ENCODE measurements at places on chromosomes 16 and 17.

DNA sequence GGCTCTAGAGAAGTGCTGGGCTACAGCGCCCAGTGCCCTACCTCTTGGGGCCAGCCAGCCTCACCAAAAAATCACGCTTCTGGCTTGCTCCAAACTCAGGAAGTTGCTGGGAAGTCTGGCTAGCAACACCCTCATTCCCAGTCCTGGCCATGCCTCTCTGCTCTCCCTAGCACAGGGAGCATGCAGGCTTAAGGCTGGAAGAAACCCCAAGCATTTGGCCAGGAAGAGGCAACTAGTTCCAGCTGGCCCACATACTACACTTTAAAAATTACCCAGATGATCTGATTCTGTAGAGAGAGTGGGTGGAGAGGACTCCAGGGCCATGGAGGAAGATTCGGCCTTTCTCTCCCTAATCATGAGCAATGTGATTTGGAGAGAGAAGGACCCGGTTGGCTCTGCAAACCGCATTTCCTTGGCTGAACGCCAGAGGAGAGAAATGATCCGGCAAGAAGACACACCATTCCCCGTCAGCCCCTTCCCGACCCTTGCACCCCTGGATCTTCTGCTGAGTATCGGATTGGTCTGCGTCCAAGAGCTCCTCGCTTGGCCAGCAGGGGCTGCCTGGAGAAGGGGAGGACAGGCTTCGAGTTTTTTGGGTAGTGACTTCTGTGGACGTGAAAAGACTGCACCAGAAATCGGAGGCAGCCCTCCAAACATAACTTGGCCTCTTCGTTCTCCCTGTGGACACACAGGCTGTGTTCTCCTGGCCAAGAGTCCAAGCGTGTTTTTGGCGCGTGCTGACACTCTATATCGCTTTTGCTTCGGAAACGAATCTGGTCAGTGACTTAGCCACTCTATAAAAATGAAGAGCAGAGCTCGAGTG lies 406.3 kb downstream of the WWOX start:
- DNase-seq: no peak

DNA sequence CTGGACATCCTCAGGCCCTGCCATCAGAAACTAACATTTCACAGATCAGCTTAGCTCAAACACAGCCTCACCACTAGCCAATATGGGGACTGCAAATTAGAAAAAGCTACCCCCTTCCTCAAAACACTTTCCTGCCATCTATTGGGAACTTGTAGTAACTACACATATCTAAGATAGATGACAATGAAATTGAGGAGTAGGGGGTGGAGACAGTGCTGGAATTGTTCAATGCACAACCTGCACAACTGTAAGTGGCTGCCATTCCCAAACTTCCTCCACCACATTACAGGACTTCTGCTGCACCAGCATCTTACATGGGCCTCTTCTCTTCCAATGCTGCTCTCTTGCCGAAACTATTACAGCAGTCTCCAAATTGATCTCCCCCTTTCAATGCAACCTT lies 21.9 kb downstream of the AIPL1 start:
- no peak for DNase-seq

GRCh38 chr17:82257473-82257872 lies 16.0 kb downstream of the CSNK1D start:
- DNase-seq: peak; percentile 81

- DNase-seq: peak; percentile 72
Measured at GRCh38 chr17:2050300-2051060, 4.4 kb upstream of the HIC1 start.

GRCh38 chr16:22694887-22695382 lies 119.0 kb upstream of the HS3ST2 start:
- no peak for DNase-seq

DNA sequence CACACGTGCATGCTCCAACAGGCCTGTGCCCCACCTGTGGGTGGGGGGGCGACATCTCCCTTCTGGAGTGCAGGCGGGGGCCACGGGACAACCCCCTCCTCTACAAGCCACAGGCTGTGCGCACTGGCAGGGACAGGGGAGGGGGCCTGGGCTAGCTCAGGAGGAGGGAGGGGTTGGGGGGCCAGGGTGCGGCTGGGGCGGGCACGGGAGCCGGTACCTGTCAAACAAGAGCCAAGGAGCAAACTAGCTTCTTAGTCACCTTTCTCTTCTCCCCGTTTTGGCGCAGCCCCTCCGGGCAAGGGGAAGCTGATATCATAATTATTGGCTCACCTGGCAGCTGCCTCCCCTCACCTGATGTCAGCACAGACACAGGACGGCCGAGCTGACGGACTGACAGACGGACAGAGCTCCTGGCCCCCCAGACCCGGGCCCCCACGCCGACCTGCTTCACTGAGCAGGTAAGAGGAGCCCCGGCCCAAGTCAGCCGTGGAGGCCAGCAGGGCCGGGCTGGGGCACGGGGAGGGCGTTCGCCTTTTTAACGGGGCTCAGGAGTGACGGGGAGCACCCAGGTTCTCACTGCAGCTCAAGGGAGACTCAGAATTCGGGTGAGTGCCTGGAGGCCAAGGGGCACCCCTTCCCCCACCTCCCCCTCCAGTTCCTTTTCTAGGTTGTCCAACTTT lies at the start of gene FOXN1:
TSS of gene FOXN1 (plus strand) at position 363 of the 680 bp plus-strand sequence. CDS start 17,622 bp downstream, outside the sequence.
- DNase-seq: no peak

- no peak for DNase-seq
Measured at GRCh38 chr17:14092808-14093207, 23.5 kb downstream of the COX10 start.

DNA sequence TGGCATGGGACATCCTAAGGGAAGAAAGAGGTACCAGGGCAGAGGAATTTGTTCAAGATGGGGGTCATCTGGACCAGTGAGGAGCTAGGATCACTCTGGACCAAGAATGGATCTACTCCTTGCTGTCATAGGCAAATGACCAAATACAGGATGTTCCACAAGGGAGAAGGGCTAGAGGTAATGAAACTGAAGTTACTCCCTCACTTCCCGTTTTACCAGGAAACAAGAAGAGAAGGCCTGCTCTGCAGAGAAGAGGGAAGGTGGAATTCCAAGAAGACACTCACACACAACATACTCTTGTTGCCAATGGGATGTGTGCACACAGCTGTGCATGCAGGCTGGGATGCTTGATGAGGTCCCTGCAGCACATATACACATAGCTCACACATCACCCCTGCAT lies 38.6 kb downstream of the NEUROD2 start:
- no peak for DNase-seq

GRCh38 chr17:2053380-2054261 lies 1.3 kb upstream of the HIC1 start:
- peak; percentile 88 for DNase-seq

DNA sequence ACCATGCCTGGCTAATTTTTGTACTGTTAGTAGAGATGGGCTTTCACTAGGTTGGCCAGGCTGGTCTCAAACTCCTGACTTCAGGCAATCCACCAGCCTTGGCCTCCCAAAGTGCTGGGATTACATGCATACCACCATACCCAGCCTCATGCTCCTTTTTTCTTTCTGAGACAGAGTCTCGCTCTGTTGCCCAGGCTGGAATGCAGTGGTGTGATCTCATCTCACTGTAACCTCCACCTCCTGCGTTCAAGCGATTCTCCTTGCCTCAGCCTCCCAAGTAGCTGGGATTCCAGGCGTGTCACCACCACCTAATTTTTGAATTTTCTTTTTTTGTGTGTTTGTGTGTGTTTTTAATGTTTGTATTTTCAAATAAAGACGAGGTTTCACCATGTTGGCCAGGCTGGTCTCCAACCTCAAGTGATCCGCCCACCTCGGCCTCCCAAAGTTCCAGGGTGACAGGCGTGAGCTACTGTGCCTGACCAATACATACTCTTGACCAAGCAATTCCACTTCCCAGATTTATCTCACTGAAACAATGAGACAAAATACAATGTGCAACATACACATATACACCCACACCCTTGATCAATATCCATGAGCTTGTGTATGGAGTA lies 5.0 kb downstream of the GRB2 start:
- no peak for DNase-seq

GRCh38 chr16:78128913-78129312 lies 29.5 kb downstream of the WWOX start:
- DNase-seq: no peak

DNA sequence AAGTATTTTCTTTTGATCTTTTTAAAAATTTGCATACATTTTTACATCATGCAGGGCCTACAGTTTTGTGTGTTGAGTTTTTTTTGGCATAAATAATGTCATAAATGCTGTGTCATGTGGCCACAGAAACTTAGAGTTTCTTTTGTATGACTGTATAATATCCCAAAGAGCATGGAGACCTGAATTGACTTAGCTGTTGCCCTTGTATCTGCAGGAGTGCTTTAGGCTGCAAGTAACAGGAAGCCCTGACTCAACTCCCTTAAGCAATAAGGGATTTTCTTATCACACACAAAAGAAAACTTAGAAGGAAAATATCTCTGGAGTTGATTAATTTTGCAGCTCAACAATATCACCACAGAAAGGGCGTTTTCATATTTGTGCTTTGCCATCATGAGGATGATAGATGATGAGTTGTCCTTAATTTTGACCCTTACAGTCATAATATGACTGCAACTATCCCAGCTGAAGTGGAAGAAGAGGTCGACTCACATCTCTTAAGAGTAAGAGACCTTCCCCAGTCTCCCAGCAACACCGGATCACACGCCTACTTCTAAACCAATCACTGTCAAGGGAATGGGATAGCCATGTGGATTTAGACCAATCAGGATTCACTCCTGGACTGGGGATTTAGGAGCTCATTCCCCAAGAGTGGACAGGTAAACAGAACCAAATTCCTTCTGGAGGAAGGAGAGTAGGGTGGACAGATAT lies 138.9 kb downstream of the GSG1L start:
- no peak for DNase-seq

GRCh38 chr17:60971515-60972369 lies 294.1 kb downstream of the BCAS3 start:
- peak; percentile 34 for DNase-seq

DNA sequence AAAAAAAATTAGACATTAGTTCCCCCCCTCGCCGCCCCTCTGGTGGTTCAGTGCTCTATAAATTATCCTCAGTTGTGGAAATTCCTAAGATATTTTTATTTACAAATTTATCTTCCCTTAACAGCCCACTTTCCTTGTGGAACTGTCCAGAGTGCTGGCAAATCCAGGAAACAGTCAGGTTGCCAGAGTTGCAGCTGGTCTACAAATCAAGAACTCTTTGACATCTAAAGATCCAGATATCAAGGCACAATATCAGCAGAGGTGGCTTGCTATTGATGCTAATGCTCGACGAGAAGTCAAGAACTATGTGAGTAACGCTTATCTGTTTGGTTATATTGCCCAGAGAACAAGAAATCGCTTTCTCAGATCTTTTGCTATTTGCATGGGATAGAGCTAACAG lies 2.9 kb downstream of the KPNB1 start:
- no peak for DNase-seq

DNA sequence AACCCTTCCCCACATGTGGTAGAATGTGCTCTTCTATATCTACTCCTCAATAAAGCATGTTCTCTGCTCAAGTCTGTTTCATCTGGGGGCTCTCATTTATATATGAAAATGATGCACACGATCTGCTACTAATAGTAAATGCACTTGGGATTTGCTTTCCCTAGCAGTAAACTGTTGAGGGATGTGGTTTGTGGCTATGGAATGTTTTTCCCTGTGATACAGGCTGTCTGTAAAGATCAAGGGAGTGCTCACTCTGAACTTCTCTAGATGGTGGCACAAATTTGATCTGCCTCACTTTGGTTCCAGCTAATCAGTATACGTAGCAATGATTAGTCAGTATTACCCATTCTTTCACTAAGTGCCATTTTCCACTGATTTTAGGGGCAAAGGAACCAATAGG lies 18.8 kb downstream of the TAC4 start:
- no peak for DNase-seq

GRCh38 chr17:32504166-32504990 lies 17.6 kb downstream of the CDK5R1 start:
- DNase-seq: peak; percentile 46

DNA sequence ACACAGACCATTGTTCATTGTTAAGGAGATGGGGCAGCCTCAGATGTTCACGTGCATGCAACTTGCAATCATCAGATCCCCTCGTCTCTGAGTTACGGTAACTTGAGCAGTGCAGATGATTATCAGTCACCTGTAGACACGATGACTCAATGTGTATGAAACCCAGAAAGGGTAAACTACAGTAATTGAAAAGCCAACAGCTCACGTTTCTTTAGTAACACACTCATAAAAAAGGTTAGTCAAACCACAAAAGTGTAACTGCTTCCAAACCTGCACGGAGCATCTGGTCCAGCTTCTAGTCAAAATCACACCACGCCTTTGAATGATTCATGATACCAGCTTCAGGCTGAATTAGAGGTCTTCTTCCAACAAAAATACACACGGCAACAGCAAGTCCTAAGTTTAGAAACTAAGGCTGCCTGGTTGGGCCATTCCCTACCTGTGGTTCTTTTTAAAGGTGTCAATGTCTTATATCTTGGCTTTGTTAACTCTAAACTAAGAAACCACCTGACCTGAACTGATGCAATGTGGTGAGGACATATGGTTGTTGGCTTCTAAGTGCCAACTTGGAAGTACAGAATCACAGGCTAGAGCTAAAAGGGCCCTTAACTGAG lies 32.3 kb downstream of the GRB7 start:
- peak; percentile 71 for DNase-seq

GRCh38 chr16:675884-676564 lies 553 bp downstream of the RHBDL1 start:
- DNase-seq: no peak

DNA sequence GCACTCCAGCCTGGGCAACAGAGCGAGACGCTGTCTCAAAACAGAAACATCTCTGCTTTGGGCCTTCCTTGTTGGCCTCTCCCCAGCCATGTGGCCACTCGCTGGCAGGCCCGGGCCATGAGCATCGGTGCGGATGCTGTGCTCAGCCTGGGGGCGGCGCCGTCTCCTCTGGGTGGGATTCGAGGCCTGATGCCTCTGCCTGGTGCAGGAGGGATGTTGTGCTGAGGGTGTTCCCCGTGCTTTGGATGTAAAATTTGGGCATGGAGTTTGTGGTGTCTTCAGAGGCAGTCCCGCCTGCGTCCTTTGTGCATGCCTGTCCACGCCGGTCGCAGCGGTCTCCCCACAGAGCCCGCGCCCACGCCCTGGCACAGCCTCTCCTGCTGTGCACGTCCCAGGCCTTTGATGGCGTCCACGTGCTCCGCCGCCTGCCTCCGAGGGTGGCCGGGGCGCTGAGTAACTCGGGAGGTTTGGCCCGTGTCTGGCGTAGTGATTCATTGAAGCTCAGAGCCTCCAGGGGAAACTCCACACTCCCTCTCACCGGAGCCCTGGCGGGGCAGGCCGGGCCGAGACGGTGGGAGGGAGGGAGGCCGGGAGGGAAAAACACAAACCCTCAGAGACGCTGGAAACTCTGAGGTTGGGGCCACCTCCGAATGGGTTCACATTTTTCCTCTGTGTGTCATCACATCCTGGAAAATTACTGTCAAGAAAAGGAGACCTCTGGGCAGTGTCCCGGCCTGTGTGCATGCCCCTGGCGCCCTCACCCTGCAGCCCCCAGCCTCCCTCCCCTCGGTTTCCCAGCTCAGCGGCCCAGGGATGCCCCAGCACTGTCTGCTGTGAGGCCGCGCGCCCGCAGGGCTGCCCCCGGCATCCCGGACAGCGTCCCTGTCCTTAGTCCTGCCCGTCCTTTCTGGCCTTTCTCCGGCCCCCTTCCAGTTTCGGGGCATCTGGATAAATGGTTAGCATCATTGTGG lies 19.0 kb downstream of the CENPX start:
- DNase-seq: no peak

- no peak for DNase-seq
Measured at GRCh38 chr16:4376126-4376892, 4.7 kb downstream of the VASN start.

- no peak for DNase-seq
Measured at GRCh38 chr16:4902038-4902437, 34.9 kb downstream of the PPL start.

- no peak for DNase-seq
Measured at GRCh38 chr16:25925421-25925820, 233.7 kb downstream of the HS3ST4 start.

GRCh38 chr16:30409125-30410060 lies 2.0 kb downstream of the ZNF771 start:
- peak; percentile 91 for DNase-seq

Measured in stimulated activated naive CD8-positive, alpha-beta T cell treated with anti-CD3 and anti-CD28 coated beads, Interleukin-15, amount 100 ng/mL, for 72 hours (primary cell).